Suppressor macrophage treated with lipopolysaccharide for 4 hours (primary cell): ENCODE measurements at places on chromosomes 2 and 18.
A peak's percentile ranks its signal among the peaks of the same experiment; 100 is the strongest.

- DNase-seq, result no peak
These were observed 116.0 kb upstream of the RAB27B start for GRCh38 chr18:54712306-54712705.

- DNase-seq, result no peak
These were observed 937.1 kb downstream of the TSN start for GRCh38 chr2:122692400-122693083.

- DNase-seq, result no peak
These were observed 84.0 kb downstream of the SMAD2 start for GRCh38 chr18:47846431-47846830.

DNA sequence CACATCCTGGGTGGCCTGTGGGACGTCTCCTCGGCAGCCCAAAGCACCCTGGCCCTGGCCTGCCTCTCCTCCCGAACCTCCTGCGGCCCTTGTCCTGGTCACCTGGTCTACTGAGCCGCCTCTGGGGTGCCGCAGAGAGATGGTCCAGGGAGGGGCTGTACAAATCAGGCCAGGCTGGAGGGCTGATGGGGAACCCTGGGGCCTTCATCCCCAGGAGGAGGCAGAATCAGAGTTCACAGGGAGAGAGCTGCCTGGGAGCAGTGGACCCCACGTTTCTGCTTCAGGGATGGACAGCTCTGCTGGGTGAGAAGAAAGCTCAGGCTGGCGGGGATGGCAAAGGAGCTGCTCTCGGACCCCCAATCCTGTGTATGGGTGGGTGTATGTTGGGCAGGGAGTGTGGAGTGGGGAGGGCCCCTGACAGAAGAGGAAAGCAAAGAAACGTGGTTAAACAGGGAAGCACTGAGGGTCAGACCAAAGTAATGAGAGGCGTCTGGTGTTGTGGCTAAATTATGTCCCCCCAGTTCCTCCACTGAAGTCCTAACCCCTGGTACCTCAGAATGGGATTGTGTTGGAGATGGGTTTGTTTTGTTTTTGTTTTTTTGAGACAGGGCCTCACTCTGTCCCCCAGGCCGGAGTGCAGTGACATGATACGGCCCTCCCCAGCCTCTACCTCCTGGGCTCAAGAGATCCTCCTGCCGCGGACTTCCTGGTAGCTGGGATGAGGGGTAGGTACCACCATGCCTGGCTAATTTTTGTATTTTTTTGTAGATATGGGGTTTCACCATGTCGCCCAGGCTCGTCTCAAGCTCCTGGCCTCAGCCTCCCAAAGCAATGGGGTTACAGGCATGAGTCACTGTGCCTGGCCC is 73.4 kb upstream of the SMAD7 start:
- no peak for DNase-seq

- peak; percentile 86 for DNase-seq
These were observed 25.2 kb downstream of the KIAA2012 start for GRCh38 chr2:202098291-202098690.

- no peak for DNase-seq
These were observed 96.7 kb downstream of the RHOB start for GRCh38 chr2:20543469-20544152.

DNA sequence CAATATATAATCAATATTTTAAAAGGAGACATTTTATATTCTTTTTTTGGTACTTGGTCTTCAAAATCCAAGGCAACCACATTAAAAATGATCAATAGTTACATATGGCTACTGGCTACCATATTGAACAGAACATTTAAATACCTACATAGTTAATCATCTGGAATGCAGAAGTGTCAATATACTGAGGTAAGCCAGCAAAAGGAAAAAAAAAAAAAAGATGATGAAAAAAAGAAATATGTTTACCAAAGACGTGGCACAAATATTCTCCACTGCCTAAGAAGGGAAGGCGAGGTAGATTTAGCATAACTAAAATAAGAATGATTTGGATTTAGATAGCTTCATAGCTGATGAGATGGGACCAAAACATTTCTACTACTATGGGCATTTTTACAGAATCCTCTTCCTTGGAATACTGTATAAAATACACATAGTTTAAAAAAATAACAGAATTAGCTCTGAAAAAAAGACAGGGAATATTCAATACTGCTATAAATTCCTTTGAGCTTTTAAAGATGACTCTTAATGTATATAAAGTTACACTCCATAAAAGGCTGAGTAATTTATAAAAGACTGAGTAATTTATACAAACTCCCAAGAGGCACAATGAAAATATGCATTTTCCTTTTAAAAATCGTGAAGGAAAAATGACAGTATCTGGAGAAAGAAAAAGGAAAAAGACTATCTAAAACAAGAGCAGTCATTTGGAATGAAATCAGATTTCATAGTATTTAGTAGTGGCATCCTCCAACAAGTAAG is 63.5 kb downstream of the CDH2 start:
- no peak for DNase-seq

DNA sequence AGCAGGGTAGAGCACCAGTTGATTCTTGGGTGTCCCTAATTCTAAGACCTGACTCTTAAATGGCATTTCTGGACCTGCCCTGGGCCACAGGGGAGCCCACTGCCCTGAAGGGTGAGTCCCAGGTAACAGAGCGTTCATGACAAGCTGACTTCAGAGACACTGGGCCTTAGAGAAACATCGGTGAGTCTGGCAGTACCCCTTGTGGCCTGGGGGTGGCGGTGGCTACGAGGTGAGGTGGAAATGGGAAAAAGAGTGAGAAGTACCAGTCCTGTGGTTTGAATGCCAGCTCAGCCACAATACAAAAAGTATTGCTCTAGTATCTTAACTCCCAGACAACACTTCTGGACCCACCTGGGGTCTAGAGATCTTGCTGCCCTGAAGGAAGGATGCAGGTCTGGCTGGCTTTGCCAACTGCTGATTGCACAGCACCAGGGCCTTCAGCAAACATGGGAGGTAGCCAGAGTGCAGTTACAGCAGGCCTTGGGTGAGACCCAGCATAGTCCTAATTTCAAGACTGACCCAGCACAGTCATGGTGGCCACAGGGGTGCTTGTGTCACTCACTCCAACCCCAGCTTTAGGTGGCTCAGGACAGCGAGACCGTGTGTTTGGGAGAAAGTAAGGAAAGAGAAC is 44.5 kb downstream of the USP34 start:
- DNase-seq, result peak; percentile 71

- no peak for DNase-seq
These were observed 250.6 kb upstream of the SPHKAP start for GRCh38 chr2:228432116-228432515.

- DNase-seq, result no peak
These were observed 48.4 kb upstream of the FRZB start for GRCh38 chr2:182914852-182915251.
